Left renal pelvis (tissue), 4 donors: ENCODE measurements at places on chromosomes 16 and 17. TPM values are rescaled to one million over a fixed set of nuclear protein-coding genes. Genes with fewer than 3 reads are reported as not detected.

The KRT23 gene
- 2.1 TPM for polyA plus RNA-seq

The TNFSF12 gene
- polyA plus RNA-seq, result 26.8 TPM

The DNAI2 gene
- polyA plus RNA-seq, result not detected

The ADORA2B gene
- 1.3 TPM for polyA plus RNA-seq

The CCL3 gene
- 38.4 TPM for polyA plus RNA-seq

The HOXB1 gene
- 0.37 TPM for polyA plus RNA-seq

The TOB1 gene
- polyA plus RNA-seq, result 49.9 TPM

- DNase-seq, result no peak
Observed at GRCh38 chr16:16007743-16008111, 58.3 kb downstream of the ABCC1 start.

DNA sequence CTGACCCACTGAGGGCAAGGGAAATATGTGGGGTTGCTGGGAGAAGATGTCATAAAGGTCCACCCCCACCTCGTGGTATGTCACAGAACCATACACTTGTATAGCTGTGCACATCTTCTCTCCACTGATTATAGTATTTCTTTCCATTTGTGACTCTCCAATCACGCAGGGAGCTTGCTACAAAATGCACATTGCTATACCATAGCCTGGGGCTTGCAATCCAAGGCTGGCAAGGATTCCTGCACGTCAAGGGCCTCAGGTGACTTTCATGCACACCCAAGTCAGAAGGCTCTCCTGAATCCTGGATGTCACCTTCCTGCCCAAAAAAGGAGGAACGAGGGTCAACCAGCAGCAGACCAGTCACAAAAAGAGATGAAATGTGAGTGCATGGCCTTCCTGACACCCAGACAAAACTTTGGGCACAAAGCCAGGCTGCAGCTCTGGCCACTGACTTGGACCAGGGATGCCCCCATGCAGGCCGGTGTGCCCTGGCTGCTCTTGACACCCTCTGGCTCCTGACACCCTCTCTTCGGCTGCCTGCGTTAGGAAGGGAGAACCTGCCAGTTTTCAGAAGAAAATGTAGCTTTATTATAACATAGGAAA is 12.1 kb downstream of the TBC1D26 start:
- DNase-seq, result no peak

DNA sequence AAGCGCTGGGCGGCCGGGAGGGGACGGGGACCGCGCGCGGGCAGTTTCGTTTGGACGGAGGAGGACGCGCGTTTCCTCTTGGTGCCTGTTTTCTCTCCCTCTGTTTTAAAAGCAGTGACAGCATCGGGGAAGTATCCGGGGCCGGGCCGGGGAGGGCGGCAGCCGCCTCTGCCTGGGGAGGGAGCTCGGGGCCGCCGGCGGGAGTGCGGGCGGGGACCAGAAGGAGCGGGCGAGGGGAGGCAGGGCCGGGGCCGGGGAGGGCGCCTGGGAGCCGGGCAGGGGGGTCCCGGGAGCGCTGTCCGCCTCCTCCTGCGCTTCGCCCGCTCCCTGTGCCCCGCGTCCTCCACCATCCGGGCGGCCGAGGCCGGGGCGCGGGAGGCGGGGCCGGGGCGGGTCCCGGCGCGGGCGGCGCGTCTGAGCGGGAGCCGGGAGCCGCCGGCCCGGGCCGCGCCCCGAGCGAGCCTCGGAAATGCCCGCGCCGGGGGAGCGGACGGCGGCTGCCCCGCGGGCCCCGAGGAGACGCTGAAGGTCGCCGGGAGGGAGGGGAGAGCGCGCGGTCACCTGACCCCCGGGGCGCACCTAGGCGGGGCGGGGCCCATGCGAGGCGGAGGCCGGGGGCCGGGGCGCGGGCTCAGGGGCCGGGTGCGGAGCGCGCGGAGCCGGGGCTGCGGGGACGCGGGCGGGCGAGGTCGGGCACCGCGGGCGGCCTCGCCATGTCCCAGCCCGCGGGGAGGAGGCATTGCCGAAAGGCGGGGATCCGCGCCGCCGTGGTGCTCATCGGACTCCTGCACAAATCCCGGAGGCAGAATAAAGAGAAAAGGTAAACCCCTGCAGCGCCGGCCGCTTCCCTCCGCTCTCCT is 57.3 kb downstream of the RAP1GAP2 start:
- DNase-seq, result no peak

- no peak for DNase-seq
Observed at GRCh38 chr17:64441772-64442540, 7.0 kb upstream of the MILR1 start.

- no peak for DNase-seq
Observed at GRCh38 chr17:42387661-42388380, 421 bp downstream of the STAT3 start.

DNA sequence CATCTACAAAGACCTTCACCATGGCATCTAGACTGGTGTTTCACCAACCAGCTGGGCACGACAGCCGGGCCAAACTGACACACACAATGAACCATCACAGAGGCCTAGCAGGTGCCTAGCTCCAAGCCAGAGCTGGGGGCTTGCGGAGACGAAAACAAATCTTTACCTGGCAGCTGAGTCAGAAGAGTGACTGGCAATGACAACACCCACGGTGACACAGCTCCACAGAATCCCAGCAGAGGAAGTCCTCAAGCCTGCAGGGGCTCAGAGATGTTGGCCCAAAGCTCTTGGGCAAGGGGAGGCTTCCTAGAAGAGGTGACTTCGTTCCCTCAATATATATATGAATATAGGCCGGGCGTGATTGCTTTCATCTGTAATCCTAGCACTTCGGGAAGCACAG is 5.1 kb downstream of the MMP25 start:
- DNase-seq, result no peak

DNA sequence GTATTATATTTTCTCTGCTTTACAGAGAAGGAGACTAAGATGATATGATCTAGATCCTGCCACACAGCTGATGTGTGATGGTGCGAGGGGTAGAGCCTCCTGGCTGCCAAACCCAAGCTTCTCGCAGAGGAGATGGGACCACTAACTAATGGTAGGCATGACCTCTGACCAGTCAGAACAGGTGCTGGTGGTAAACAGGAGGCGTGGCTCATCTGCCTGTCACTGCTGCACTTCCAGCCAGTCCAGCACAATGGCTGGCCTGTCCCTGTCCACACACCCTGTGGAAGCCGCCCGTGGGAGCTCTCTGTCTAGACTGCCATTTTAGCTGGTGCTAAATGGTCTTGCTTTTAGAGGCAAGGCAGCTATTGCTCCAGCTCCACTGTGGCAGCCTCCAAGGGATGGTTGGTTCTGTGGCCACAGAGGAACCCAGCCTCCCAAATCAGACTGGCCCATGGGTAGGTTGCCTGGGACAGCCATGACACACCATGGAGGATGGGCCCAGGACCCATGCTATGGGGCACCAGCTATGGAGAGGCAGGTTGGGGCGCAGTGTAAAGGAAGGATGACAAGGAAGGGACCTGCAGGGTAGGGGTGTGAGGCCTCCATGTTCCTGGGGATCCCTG is 86.7 kb downstream of the KSR1 start:
- no peak for DNase-seq

GRCh38 chr16:48353565-48354163 is 31.5 kb downstream of the SIAH1 start:
- no peak for DNase-seq

DNA sequence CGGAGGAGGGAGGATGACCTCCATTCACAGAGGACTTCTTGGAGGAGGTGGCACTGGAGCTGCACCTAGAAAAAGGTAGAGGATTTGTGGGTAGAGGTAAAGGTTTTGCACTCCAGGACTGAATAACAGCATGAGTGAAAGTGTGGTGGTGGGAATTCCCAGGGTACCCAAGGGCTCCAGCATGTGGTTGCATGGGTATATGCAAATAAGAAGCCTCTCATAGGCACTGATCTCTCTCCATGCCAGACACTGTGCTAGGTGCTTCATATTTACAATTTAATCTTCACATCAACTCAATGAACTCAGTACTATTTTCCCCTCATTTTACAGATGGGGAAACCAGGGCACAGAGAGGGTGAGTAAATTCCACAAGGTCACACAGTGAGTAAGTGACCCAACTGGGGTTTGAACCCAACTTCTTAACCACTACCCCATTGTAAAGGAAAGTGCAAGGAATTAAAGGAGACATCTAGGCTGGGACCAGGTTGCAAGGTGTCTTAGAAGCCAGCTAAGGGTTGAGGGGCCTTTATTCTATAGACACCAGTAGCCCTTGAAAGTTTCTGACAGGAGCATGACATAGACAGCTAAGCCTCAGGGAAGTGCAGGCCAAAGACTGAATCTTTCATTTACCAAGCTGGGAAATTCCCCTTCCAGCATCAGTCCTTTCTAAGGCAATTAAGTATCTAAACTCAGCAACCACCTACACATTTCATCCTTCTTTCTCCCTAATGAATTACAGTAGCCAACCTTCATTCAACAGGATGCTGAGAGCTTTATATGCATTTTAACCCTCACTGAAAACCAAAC is 21.3 kb downstream of the SCNN1B start:
- no peak for DNase-seq

DNA sequence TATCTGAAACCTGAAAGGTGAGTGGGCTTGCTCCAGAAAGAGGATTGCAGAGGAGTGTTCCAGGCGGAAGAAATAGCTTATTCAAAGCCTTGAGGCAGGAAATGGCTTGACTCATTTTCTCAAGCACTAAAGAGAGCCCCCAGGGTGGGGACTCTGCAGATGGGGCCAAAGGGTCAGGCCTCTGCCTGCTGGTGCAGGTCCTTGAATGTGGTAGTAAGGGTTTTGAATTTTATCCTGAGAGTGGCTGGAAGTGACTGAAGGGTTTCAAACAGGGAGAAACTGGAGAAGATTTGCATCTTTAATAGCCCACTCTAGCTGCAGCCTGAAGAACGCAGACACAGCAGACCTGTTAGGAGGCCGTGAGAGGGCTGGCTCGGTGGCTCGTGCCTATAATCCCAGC is 144.4 kb downstream of the CCT6B start:
- DNase-seq, result no peak

- DNase-seq, result no peak
Observed at GRCh38 chr16:66651965-66652364, 44.6 kb downstream of the CMTM4 start.

DNA sequence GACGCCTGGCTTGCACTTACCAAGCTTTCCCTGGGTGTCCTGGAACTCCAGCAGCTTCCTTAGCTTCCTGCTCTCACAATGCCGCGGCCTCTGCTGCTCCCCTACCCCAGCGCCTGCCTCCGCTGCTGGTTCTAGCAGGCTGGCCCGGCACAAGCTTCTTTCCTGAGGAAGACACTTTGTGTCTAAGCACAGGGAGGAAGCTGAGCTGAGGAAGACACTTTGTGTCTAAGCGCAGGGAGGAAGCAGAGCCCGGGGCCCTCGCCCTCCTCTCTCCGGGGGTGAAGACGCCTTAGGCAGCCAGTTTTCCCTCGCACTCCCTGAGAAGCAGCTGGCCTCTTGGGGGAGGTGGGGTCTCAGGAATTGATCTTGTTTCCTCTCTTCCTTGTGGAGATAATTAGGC is 64.9 kb downstream of the PLD6 start:
- DNase-seq, result no peak

DNA sequence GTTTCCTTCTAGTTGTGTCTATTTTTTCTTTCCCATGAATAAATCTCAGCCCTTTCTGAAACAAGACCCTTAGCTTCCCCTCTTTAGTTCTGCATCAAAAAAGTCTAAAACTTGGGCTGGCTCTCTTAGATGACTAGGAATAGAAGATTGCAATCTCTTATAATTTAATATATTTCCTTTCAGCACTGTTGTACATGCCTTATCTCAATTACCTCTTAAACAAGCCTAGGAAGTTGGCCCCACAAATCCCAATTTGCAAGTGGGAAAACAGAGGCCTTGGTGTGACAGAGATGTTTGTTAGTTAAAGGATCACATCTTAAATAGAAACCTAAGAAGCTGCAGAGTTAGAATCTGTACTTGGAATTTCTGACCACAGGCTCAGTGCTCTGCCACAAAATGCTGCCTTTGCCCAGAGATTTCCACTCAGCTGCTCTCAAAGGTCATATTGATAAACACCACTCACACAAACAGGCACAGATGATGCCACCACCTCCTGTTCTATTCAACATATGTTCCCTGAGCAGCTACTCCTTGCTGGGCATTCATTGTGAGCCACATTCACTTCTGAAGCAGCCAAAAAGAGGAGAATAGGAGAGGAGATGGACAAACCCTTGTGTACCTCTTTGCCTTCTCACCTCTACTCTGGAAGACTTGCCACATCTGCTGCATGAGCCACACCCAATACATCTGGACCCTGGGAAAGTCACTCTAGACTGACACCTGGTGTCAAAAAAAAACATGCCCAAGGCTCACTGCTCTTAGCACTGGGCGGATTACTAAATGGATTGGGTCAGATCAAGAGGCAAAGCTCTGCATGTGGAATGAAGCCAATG is 5.5 kb downstream of the CCDC182 start:
- DNase-seq, result no peak

- DNase-seq, result no peak
Observed at GRCh38 chr17:64039106-64039400, 18.6 kb upstream of the ICAM2 start.

DNA sequence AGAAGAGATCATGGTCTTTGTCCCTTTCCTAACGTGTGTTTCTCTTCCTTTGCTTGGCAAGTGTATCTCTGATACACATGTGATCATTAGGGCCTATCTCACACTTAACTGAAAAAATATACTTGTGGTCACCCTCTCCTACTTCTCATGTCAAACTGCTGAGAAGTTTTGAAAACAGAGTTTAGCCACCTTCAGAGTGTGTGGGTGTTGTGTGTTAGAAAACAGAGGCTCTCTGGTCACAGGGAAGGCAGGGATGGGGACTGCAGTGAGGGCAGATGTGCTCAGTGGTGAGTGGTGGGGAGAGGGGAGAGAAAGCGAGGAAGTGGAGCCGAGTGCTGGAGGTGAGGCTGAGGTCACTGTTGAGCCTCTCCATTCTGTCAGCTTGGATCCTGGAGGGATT is 29.4 kb downstream of the GRB7 start:
- no peak for DNase-seq

- no peak for DNase-seq
Observed at GRCh38 chr17:78478757-78479297, 98.4 kb downstream of the DNAH17 start.

- DNase-seq, result no peak
Observed at GRCh38 chr17:62724398-62725146, 83.5 kb downstream of the MARCHF10 start.

- no peak for DNase-seq
Observed at GRCh38 chr16:19389246-19389645, 28.4 kb upstream of the TMC5 start.

DNA sequence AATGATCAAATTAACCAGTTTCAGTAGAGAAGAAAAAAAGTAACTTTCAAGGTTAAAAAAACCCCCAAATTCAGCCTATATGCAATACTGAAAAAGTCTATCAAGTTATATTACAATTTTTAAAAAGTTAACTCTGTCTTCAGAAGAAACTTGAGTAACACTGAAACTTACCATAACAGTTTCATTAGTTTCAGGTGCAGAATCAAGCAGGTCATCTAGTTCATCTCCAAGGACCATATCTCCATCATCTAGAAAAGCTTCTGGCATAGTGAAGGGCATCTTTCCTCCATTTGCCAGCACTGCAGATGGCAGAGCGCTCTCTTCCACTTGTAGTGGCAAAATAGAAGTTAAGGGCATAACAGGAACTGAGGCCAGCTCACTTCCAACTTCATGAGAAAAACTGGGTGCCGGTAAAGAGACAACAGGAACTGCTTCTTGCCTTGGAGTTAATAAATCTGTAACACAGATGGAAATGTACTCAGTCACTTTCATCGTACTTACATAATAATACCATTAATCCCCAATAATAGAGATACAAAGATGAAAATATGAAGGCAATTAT is 22.9 kb downstream of the ZC3H7A start:
- DNase-seq, result no peak

GRCh38 chr16:70161350-70161749 is 12.2 kb upstream of the CLEC18C start:
- no peak for DNase-seq
